Colonic mucosa (tissue), 4 donors: ENCODE measurements at places on chromosomes 6 and 20.

DNA sequence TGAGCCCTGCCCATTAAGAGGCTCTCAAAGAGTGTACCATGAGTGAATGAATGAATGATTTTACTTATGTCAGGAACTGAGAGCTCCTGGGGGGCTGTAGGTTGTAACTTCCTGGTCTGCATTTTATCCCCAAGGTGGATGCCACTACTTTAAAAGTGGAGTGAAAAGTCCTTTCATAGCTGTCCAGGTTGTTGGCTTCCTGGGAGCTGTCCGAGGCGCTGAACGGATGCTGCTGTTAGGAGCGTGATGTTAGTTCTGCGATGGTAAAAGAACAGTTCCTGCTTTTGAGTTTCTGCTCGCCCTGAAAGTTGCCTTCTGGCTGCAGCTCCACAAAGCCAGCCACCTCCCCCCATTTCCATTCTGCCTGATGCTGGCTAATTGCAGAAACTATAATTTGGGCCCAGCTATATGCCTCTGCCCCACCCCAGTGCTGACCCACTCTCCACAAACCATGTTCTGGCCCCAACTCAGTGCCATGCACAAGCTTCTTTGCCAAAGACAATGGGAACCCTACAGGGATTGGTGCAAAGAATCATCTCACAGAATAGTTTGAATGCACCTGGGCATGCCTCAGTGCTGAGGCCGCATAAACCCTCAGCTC lies 330.9 kb upstream of the CDH4 start:
- DNase-seq = no peak

GRCh38 chr6:17666646-17667045 lies 40.1 kb downstream of the NUP153 start:
- no peak for DNase-seq

DNA sequence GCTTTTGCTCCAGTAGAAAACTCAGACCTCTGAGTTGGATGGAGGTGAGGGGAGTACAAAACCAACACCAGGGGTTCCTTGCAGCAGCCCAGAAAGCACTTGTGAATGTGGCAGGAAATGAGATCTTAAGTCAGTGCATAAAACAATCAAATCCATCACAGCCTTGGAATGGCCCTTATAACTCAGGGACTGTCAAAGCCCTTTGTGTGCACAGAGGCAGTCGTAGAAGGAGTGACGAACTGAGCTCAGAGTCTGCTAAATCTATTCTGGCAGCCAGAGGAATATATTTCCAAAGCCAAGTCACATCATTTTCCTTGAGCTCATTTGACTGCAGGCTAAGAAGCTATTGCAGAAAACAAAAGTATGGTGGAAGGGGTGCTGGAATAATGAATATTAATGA lies 676.6 kb downstream of the DHX35 start:
- DNase-seq = no peak

DNA sequence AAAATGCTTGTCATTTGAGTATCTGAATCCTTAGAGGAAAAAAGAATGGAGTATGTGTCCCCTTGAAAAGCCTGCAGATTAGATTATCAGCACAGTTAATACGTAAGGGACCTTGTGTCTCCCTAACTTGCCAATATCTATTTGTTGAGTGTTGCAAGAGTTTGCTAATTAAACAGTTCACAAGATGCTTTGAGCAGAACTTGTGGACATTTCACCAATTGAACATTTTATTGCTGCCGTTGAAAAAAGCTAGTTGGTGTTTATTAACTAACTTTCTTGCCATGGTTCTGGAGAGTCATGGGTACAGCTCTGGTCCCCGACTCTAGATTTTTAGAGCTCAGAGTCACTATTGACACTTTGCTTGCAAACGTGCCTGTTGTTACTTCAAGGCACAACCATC lies 30.6 kb upstream of the PRDM1 start:
- no peak for DNase-seq

DNA sequence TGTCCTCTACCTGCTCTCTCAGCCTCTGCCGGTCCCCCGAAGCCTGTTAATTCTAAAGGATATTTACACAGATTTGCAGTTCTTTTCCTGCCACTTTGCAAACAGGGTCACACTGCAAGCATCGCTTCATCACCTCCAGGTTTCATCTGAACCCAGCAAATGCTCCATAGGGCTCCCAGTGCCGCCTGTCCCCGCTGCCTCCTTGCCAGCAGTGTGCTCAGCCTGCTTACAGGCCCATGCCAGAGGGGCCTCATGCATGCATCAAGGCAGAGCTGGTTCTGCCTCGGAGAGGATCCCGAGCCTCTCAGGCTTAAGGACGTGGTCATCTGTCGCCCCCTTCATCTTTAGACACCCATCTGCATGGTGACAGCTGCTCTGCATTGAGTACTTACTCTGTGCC lies 10.5 kb downstream of the SIRPA start:
- no peak for DNase-seq

DNA sequence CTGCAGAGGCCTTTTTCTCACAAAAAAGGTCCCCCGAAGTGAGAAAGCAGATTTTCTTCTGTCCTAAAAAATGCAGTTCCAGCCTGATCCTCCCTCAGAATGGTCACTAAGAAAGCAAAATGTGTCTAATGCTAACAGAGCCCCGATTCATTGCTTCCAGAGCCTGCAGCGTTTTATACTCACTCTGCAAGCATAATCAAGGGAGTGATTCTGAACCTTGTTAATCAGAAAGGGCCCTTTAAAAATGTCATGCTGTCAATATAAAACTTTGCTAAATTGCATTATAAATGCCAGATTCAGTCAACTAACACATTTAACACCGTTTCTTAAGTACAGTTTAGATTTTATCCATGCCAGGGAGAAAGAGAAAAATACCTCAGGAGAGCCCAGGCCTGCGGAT lies 202.8 kb downstream of the CD83 start:
- DNase-seq = no peak

DNA sequence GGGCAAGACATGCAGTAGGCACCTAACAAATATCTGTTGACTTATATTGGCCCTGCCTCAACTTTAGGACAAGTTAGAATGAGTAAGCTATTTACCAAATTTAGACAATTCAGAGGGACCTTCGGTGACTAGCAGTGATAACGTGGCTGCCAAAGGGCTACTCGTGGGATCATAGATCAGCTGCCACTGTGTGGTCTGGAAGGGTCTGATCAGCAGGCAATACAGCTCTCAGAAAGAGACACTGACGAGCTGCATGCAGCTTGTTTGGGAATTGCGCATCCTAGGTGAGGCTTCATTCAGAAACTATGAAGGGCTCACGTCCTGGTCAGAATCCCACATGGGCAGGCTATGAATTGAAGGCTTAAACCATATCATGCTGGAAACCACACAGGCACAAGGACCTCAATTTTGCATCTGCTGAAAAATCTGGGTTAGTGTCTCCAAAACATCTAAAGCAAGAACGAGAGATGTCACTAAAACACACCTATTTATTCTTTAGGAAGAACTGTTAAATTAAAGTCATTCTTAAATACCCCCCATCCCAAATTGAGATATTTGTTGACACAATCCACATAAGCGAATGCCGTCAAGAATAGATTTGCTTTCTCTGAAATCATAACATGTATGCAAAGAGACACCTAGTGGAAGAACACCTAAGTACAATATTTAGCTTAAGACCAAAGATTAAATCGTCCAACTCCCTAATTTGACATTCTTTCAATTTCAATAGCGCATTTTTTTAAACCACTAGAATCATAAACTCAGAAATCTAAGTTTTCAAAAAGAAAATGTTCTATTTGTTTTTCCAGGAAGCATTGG lies 79.6 kb downstream of the IPCEF1 start:
- DNase-seq = no peak

DNA sequence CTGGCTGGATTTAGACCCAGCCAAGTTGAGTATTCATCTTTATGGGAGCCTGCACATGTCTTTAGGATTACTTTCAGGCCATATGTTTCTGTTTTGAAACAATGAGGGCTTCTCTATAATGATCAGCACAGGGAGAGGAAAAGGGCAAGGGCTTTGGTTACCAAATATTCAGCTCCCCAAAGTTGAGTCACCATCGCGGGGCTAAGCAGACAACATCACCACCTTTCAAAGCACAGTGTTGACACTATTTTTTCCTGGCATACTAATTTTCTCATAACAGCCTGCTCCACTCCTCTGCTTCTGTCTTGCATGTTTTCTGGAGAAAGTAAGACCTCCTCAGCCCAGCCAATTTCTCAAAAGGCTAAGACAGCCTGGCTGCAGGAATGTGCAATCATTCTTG lies 4.9 kb downstream of the SCML4 start:
- no peak for DNase-seq

DNA sequence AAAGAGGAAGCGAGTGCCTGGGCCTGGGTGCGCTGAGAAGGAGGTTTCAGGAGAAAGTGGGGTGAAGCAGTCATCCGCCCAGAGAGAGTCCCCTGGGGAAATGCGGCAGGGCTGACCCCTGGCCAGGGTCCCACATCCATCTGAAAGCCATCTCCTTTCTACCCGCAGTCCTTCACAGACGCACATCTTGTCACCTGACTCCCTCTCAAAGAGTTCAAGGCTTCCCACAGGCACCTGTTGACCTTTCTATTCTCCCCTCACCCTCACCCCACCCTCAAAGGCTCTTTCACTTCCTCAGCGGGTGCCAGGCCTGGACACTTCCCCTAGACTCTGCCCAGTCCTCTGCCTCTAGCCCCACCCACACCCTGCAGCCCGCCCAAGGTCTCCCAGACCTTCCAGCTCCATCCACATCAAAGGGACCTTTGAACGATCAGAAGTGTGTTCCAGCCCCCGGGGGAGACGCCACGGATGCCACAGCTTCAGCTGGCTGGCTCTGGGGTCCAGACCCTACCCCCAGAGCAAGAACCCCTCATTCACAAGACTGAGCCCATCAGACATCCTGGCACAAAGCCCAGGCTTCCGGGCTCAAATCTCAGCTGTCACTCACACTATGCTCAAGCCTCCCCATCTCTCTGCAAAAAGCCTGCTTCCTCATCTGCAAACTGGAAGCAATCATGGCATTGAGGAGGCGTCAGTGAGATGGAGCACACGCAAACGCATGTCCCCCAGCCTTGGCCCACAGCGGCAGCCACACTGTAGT lies 2.1 kb downstream of the CTSZ start:
- peak; percentile 90 for DNase-seq

DNA sequence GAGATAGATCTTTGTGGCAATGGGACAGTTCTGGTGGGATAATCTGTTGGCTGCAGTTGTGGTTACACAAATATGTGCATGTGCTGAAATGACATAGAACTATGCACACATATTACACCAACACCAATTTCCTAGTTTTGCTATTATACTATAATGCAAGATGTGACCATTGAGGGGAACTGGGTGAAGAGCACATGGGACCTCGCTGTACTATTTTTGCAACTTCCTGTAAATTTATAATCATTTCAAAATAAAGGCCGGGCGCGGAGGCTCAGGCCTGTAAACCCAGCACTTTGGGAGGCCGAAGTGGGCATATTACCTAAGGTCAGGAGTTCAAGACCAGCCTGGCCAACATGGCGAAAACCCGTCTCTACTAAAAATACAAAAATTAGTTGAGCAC lies 8.7 kb downstream of the ARMC12 start:
- no peak for DNase-seq

DNA sequence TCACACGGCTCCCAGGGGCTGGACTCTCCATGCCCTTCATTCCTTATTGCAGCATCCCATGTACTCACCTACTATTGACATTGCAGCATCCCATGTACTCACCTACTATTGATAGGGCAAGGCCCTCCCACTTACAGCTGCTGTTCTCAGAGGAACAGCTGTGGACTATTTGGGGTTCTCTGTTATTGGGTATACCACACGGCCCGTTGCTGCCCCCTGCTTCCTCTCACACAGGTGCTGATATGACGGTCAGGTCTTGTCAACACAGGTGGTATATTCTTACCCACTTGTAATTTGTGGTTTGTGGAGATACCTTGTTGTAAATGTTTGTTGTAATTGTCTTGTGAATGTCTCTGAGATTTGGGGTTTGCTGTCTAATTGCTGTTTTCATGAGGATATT lies 18.8 kb downstream of the ALDH5A1 start:
- no peak for DNase-seq

DNA sequence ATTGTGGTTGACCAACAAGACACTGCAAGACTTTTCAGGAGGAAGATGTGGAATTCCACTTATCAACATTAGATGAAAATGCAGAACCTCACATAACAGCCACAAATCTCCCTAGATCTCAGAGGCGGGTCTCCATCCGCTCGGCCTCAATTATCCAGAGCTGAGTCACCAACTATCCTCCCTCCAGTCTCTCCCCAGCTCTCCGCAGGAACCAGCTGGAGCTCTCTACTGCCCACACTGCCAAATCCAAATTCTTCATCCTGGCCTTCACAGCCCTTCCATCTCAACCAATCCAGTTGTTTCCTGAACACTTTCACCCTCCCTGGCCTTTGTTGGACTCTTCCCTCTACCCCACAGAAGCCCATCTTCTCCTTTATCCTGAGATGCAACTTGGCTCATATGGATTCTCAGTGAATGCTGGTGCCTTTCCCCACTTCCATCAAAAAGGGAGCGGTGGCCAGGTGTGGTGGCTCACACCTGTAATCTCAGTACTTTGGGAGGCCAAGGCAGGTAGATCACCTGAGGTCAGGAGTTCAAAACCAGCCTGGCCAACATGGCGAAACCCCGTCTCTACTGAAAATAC lies 3.5 kb upstream of the TGIF2 start:
- DNase-seq = no peak

- DNase-seq = no peak
These were observed 187.2 kb downstream of the FOXC1 start for GRCh38 chr6:1796706-1797529.

- DNase-seq = peak; percentile 82
These were observed at the start of gene CD24 for GRCh38 chr6:106974336-106974998. TSS of gene CD24 (minus strand) at chr6:106974729. CDS start at chr6:106974646, 83 bp downstream.

DNA sequence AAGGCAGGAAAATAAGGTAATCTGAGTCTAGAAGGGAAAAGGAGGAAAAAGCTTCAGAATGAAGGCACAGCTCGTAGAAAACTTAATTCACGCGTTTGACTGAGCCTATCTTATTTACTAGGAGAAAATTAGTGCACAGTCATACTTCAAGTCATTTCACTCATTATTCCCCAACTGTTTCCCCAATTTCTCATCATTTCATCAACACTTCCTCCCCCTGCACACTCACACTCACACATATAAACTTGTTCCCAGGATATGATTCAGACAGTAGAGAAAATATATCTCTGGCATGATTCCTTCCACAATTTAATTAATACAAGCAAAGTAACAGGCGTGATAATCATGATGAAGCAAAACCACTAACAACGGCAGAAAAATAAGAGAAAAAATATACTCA lies 94.5 kb upstream of the F13A1 start:
- no peak for DNase-seq

GRCh38 chr6:148974351-148974750 lies 227.5 kb downstream of the UST start:
- DNase-seq = no peak

GRCh38 chr20:47489448-47489872 lies 12.2 kb upstream of the NCOA3 start:
- DNase-seq = no peak

GRCh38 chr20:37987602-37988290 lies 45.5 kb downstream of the TTI1 start:
- DNase-seq = no peak

- no peak for DNase-seq
These were observed 3.8 kb upstream of the TMEM181 start for GRCh38 chr6:158556113-158556512.

- DNase-seq = no peak
These were observed 52.3 kb upstream of the TMEM170B start for GRCh38 chr6:11485271-11485670.
